ENCODE measurements at places on chromosomes 3 and 15.
A peak's percentile ranks its signal among the peaks of the same experiment; 100 is the strongest.

DNA sequence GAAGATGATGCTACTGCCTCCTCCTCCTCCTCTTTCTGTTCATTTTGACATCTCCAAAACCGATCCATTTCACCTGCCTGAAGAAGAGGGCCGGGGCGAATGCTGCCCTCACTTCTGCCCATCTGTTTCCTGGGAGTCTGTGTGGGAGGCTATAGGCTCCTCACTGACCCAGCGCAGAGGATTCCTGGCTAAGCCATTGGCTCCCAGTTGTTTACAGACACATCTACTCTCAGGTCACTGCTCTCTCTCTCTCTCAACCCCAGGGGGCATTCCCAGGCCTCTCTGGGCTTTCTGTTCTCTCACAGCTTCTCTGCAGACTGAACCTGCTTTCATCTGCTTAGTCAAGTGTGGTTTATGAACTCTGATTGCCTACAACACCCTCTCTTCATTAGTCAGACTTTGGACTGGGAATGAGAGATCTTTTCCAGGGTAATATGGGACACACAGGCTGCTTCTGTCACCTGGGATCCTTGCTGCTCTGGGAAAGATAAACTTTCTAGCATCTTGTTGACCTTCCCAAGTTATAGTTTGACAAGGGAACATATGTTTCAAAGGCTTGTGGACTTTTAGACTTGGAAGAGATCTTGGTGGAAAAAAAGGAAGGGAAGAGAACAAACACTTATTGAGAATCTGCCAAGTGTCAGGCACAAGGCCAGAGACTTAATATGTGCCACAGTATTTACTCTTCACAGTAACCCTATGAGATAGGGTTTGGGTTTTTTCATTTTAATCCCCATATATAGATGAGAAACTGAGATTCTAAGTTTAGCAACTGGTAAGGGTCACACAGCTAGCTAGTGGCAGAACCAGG lies 30.2 kb upstream of the USP3 start:
- DNase-seq: peak; percentile 73

DNA sequence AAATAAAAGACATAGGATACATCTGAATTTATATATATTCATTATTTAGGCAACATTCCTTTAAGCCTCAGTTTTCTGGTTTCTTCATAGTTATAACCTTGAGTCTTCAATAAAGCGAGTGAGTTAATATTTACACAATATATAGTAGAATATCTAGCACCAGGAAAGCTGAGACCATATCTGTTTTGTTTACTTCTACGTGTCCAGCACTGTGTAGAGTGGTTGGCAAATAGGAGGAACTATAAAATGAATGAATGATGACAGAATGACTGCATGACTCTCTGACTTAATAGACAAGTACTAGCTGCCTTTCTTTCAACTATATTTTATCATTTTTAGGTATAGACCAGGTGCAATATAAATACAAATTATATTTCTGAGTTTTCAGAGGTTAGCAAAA lies 197.8 kb upstream of the RBMS3 start:
- DNase-seq: no peak

DNA sequence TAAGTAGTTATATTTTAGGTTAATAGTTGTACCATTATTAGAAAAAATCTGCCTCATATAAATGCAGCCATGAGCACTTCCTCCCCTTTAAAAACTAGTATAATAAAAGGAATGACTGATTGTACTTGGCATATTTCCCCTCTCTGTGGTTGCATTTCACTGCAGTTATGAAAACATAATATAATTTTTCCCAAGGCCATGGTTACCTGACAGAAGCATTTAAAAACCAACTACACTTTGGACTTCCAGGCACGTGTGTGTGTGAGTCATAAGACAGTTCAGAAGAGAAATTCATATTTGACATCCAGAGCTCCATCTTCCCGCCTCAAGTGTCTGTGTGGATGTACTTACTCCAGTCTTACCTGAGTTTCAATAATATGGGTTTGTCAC lies 828.2 kb upstream of the CFAP20DC start:
- DNase-seq: no peak

GRCh38 chr15:31268108-31268501 lies 58.5 kb upstream of the KLF13 start:
- DNase-seq: peak; percentile 30

DNA sequence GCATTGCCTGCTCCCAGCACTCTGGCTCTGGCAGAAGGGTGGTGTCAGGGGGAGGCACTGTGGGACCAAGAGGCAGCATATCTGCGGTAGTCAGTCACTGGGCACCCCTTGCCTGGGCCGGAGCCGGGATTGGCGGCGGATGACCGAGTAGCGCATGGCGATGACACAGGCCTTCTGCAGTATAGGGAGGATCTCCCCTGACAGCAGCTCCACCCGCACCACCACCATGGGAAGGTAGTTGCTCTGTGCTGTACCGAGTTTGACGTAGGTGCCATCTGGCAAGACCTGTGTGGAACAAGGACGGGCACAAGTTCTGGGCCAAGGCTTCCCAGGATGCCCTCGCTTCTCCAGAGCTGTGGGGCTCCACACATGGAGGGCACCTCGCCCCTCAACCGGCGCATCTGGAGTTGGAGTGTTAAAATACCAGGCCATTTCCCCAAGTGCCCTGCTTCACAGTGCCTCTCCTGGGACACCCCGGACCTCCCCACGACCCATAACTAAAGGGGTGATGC lies 6.6 kb downstream of the ACOX2 start:
- no peak for DNase-seq

GRCh38 chr15:58399739-58400138 lies 32.1 kb upstream of the LIPC start:
- no peak for DNase-seq

GRCh38 chr15:40085266-40085665 lies 23.4 kb downstream of the BMF start:
- no peak for DNase-seq

DNA sequence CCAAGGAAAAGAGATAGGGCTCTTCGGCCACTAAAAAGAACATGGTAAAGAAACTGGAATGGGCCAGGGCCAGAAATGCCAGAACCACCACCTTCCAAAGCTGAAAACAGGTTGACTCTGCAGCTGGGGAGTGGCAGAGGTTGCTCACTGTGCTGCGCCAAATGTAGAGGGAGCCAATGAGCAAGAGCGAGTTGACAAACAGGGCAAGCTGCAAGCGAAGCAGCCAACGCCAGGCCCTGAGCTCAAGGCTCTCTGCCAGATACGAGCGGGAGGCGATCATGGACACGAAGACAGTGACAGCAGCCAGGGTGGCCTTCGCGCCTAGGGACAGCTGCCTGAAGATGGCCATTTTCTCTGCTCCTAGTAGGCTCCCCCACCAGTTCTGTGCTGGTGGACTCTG lies 3.1 kb downstream of the GLB1 start:
- DNase-seq: no peak

DNA sequence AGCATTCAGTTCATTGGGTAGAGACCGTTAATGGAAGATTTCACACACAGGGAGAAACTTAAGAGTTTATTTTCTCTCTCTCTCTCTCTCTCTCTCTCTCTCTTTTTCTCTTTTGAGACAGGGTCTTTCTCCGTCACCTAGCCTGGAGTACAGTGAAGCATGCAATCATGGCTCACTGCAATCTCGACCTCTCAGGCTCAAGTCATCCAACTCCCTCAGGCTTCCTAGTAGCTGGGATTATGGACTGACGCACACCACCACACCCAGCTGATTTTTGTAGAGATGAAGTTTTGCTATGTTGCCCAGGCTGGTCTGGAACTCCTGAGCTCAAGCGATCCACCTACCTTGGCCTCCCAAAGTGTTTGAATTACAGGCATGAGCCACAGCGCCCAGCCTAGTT lies 1.6 kb downstream of the WDR72 start:
- DNase-seq: no peak

DNA sequence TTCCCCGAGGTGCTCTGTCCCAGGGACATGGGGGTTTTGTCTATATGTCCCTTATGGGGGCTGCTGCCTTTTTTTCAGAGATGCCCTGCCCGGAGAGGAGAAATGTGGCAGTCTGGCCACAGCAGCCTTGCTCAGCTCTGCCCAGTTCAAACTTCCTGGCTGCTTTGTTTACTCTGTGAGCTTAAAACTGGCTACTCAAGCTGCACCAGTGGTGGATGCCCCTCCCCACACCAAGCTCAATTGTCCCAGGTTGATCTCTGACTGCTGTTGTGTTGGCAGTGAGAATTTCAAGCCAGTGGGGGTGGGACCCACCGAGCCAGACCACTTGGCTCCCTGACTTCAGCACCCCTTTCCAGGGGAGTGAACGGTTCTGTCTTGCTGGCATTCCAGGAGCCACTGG lies 188.9 kb downstream of the STXBP5L start:
- no peak for DNase-seq

- DNase-seq: peak; percentile 4
These were observed 94.2 kb upstream of the ALDH1A3 start for GRCh38 chr15:100785181-100786138.

- no peak for DNase-seq
These were observed 484.5 kb downstream of the IGSF11 start for GRCh38 chr3:118550122-118550521.

DNA sequence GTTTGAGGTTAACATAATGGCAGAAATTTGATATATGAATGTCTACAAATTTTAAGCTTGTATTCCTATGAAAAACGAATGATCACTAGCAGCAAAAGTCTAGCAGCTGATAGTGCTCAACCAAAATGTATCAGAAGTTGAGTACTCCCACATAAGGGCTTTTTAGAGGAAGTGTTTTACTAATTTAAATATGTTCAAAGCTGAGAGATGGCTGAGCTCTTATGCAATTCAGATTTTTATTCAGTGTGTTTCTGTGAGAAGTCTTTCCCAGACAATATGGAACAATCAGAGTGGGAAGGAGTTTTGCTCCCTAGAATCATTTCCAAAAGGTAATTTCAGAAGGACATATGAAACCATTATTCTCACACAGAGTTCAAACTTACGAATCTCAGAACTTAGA lies 327.0 kb downstream of the ZPLD1 start:
- no peak for DNase-seq

GRCh38 chr3:30943206-30943605 lies 48.7 kb upstream of the GADL1 start:
- DNase-seq: no peak

- DNase-seq: no peak
These were observed 328.9 kb downstream of the CHL1 start for GRCh38 chr3:525415-525814.

Measured in colonic mucosa (tissue), 4 donors.